ENCODE measurements at places on chromosomes 12 and 14. TPM values are rescaled to one million over a fixed set of nuclear protein-coding genes. Genes with fewer than 3 reads are reported as not detected.
A peak's percentile ranks its signal among the peaks of the same experiment; 100 is the strongest.

DNA sequence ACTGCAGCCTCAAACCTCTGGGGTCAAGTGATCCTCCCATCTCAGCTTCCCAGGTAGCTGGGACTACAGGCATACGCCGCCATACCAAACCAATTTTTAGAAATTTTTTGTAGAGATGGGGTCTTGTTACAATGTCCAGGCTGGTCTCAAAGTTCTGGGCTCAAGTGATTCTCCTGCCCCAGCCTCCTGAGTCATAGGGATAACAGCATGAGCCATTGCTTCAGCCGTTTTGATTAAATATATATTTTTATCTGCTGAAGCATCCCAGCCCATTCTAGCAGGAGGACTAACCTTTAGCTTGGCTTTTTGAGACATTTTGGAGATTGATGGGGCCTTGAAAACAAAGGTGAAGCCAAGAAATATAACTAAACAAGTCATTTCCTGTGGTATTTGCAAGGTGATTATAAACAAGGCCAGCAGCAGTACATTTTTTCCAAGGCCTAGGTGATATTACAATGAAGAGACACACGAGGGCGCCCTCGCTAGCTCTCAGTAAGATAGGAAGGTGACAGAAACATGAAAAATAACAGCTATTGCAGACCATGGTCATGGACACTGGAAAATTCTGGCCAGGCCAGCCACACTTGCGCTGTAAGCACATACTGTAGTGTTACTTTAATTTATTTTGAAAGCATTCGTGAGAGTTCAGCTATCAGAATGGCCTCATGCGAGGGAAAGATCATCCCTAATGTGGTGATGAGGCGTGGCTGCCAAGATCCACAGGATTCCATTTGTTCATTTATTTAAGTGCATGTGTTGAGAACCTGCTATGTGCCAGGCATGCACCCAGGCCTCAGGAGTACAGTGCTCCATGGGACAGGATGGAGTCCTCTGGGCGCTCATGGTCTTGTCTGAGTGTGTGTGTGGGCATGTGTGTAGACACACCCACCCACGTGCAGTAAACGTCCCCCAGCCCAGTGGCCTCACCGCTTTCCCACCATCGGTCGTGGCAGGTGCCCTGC is 63.5 kb downstream of the DGLUCY start:
- DNase-seq, result no peak

DNA sequence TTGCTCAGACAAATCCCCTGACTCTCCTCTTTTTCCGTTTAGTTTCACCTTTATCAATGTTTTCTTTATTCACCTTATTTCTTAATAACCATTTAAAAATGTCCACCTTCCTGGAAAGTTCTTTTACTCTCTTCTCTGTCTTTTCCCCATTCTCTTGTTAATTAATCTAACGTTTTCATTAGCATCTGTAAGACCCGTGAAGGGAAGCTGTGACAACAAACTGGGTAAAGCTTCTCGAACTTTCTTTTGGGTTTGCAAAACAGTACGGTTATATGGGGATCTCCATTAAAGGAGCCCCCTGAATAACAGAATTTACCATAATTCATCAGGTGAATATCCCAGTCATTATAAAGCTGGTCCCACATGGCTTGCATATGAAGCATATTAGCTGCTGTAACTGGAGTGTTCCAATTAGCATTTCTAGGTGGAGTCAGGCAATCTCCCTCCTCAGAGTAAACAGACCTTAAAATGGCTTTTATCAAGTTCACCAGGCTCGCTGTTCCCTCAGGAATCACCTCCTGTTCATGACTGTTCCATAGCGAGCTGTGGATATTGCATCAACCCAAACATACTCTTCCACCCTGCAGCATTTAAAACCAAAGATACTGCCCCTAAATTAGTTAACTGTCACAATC is 42.4 kb downstream of the TMEM30B start:
- no peak for DNase-seq

DNA sequence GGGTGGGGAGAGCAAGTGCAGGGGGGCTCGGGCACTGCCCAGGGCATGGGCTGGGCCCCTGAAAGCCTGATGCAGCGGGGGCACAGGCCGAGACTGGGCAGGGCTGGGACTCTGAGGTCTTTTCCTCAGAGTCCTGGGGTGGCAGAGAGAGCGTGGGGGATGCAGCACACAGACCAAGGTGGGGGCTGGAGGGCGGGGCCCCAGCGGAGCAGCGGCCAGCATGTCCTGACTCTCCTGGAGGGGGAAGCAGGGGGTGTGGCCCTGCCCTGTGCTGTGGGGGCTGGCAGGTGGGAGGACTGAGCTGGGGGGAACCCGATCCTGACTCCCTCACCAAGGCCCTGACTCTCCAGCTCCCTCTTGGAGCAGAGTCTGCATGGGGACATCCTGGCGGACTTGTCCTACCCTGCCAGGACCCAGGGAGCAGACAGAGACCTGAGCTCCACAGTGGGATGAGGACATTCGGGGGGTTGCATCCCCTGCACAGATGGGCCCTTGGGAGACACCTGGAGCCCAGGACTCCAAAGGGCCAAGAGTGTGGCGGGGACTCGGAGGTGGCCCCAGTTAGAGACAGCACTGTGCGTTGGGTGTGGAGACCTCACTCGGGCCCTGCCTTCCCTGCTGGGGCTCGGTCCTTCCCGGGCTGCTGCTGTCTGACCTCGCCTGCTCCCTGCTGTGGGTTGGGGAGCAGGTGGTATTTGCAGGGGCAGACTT is 326.1 kb downstream of the TMEM121 start:
- DNase-seq, result no peak

DNA sequence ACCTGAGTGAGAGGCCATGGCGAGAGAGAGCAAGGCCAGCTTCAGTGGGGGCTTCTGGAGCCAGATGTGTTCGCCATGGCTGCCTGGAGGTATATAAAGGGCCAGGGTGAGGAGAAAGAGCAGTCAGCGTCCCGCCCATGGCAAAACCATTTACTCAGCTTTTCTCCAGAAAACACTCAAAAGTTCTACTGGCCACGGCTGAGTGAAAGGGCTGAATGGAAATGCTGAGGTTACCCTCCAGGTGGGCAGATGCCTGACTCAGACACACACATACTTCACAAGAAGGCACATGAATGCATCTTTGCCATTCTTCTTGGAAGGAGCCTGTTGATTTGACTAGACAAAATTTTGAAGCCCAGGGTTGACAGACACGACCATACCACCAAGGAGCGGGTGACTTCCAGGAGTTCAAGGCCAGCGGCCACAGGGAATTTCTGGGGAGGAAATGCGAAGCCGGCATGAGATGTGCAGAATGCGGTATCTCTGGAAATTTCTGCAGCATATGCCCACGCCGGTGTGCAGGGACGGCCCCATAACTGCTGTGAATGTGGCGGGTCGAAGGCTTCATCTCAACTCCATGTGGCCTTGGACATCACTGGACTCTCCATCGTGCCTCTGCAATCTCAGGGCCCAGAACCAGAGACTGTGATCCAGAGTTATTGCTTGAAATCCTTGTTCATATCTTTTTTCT is at the start of gene IL31:
IL31 (minus strand) TSS at position 67 of the 691 bp plus-strand sequence; CDS start at position 18, 49 bp downstream.
- DNase-seq, result no peak

DNA sequence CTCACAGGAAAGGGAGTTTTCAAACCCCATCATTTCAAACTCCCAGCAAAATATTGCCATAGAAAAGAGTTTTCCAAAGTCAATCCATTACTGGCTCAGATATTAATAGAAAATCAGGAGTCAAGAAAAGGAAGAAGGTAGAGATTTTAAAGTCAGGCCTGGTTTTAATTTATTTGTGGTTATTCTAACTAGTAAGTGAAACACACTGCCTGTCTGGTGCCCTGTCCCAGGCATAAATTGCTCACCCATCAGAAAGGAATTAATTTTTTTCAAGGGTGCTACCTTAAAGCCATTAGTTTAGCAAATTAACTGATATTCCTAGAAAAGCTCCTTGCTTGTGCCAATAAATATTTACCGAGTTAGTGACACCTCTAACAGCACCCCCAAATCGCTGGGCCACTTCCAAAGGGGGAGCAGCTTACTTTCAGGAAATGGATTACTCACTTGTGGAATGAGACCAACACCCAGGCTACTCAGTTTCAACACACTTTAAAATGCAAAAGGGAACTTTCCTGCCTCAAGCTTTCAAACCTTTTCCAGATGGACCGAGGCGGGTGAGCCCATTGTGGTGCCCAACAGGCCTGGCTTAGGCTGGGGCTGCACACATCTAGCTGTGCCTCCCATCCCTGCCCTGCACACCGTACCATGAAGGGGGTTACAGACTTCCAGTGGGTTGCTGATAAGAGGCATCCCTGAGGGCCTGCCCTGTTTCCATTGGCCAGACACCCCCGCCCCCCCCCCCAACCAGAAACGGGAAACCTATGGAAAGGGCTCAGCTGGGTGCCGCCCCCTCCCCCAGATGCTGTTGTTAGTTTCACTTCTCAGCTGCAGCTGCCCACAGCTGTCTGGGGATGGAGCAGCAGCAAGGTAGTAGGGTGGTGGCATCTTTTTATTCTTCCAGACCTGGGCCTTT is 117.2 kb downstream of the SAMD4A start:
- DNase-seq, result peak; percentile 80

DNA sequence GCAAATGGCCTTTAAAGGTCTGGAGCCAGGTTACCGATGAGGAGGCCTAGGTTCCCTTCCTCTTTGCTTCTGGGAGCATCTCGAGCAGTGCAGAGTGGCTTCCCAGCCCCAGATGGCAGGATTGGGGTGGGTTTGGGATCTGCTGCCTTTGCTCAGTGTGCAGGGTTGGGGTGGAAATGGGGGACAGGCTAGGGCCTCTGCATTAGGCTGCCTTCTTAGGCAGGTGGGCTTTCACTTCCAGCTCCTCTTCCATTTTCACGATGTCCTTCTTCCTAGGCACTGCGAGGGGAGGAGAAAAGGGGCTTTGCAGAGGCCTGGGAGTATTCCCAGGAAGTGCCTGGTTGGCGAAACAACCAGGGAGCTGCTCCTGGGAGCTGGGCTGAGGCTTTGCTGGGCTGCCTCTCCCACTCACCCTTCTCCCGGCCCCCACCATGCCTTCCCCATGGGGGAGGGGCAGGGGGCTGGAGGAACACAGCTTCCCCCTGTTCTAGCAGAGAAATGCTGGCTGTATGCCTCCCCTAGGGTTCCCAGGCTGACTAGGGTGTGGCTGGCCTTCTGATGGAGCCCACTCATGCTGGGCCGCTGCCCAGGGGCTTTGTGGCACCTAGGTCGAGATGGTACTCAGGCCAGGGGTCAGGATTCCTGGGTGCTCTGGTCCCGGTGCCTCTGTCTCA is 2.4 kb downstream of the NR4A1 start:
- peak; percentile 63 for DNase-seq

DNA sequence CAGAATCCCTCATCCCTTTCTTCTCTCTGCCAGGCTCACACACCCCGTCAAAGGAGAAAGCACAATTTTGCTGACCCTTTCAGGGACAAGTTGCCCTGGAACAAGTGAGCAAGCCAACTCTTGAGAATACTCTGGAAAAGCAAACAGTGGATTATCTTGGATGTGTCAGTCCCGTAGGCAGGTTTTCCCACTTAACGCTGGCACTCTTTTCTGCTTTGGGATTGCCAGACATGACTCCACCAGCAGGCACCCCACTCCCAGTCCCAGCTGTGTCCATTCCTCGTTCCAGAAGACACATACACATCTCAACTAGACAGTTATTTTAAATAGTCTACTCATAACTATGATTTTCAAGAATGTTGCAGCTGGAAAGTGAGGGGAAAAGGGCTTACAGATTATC is 145.5 kb upstream of the CDKN3 start:
- DNase-seq, result peak; percentile 56

DNA sequence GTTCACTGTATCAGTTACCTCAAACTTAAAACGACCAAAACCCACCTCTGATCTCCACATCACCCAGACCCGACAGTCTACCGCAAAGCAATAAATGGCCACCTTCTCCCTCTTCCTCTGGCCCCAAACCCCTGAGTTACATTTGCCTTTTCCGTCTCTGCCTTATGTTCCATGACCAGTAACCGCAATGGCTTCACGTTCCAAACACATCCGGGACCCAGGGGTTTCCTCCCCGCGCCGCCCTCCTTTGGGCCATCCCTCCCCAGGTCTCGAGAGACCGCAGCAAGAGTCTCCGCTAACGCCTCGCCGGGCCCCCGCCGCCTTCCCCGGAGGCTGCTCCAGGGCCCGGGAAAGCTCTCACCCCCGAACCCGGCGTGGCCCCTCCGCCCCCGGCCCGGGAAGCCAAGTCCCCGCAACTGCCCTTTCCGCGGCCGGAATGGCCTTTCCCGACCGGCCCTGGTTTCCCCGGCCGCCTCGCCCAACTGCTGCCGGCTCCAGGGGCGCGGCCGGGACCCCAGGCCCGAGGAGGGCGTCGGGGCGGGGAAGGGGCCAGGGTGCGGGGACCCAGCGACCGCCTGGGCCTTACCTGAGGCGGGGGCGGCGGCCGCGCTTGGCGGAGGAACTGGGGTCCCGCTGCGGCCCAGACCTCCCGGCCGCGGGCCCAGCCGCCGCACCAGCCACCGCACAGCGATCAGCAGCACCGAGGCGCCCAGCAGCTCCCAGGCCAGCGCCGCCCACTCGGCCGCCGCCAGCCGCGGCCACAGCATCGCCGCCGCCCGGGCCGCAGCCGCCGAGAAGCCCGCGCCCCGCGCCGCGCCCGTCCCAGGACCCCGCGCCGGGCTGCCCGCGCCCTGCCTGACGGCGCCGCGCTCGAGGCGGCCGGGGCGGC is at the start of gene ANKLE2:
ANKLE2 (minus strand) TSS at position 801 of the 889 bp plus-strand sequence; CDS start at position 767, 34 bp downstream.
- peak; percentile 82 for DNase-seq

DNA sequence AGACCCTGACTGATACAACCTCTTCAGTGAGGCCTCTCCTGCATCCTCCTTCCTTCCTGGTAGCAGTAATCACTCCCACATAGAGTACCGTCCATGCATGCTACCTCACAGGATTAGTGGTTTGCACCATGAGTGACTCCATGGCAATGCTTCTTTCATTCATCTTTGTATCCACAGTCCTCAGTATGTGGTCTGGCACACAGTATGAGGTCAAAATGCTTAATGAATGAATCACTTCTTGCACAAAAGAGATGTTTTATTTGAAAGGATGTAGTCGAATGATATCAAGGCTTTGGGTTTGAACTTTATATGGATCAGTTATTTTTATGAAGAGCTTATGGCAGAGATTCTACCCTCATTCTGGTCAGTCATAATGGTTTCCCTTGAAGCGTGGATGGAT is 42.2 kb downstream of the KCNA5 start:
- no peak for DNase-seq

DNA sequence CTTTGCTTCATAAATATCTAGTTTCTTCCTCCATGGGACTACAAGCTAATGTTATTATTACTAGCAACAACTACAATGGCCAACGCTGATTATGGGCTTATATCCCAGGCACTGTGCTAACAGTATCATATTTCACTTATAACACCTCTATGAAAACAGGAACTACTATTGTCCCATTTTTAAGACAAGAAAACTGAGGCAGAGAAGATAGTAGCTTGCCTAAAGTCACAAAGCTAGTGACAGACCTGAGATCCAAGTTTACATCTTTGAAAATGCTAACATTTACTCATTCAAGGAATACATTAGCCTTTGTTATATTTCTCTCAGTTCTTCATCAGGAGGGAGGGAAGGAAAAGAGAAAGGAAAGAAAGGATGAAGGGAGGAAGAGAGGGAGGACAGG is 32.8 kb downstream of the GIT2 start:
- DNase-seq, result no peak

Gene NFATC4
- total RNA-seq, result 30.3 TPM

Gene BRI3BP
- total RNA-seq, result 3.9 TPM

Gene AKAP6
- 138 TPM for total RNA-seq

Gene BEGAIN
- 2.3 TPM for total RNA-seq

Gene CPNE8
- 30.6 TPM for total RNA-seq

All from right cardiac atrium (tissue), 5 donors.